ENCODE measurements at places on chromosomes 12 and 14.

DNA sequence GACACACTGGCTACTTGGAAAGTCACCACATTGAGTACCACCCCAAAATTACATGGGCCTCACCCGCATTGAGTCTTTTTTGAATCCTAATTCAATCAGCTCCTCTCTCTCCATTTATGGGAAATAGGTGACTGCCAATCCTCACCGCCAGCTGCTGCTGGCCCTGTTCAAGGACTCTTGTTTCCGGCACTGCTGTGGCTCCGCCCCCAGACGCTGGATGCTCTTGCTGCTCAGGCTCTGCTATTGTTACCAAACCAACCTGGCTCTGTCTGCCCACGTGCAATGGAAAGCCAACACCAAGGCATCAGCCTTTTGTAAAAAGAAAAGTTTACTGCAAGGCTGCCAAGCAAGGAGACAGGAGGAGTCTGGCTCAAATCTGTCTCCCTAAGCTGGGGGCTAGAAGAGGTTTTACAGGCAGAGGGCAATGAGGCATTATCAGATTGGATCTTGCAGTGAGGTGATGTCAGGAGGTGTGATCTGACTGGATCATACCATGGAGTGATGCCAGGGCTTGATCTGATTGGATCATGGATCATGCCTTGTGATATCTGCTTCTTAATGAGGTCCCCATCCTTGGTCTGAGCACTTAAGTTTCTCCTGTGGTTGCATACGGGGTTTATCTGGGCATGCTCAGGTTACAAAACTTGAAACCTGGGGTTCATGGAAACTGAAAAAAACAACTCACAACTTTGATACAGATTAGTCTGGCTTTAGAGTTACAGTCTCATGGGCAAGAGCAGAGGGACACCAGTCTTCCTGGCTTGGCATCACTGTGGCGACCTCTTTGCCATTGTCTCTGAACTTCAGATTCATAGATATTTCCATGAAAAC is 117.1 kb upstream of the SLC35F4 start:
- DNase-seq = no peak

- DNase-seq = no peak
Observed at GRCh38 chr12:104667139-104667538, 210.4 kb downstream of the CHST11 start.

GRCh38 chr14:104217486-104218360 is 79.3 kb downstream of the KIF26A start:
- no peak for DNase-seq

- no peak for DNase-seq
Observed at GRCh38 chr12:26162905-26163304, 32.5 kb upstream of the SSPN start.

- DNase-seq = no peak
Observed at GRCh38 chr12:79689061-79689476, 1.7 kb downstream of the PAWR start.

GRCh38 chr14:52253503-52253902 is 14.0 kb upstream of the PTGDR start:
- DNase-seq = no peak

GRCh38 chr12:108691998-108692808 is 39.1 kb downstream of the CORO1C start:
- no peak for DNase-seq

DNA sequence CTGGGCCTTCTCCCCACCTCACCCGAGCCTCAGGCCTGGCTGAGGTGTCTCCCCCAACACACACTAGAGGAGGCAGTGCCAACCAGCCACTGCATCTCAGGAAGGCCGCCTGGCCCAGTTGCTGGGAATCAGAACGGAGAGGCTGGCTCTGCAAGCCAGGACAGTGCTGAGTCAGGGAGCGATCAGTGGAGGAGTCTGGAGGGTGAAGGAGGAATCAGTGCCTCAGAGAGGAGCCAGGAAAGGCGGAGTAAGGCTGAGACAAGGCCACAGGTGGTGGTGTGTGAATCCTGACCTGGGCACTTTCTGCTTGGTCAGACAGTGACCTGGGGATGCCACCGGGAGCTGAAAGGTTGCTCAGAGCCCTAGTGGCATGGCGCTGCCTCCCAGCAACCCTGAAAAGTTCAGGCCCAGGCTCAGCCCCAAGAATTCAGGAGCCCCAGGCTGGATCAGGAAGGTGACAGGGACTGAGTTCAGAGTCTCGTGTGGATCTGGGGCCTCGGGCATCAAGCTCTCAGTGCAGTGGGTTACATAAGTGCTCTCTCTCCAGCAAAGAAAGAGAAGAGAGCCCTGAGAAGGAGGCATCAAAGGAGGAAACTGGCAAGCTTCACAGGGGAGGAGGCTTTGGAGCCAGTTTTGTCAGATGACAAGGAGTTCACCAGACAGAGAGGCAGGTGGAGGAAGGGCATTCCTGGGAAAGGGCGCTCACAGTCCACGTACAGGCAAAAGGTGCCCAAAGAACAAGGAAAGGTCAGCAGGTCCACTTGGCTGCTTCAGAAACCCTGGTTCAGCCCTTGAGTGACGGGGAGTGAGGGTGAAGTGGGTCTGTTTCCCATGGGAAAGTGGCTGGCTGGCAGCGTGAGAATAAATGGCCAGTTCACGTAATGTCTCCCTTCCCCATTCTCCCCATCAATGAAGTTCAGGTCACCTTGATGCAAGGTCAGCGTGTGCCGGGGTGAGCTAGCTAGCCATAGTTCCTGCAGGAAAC is 87.8 kb downstream of the ZFP36L1 start:
- DNase-seq = no peak

- DNase-seq = no peak
Observed at GRCh38 chr14:74261288-74261687, 22.0 kb downstream of the VSX2 start.

DNA sequence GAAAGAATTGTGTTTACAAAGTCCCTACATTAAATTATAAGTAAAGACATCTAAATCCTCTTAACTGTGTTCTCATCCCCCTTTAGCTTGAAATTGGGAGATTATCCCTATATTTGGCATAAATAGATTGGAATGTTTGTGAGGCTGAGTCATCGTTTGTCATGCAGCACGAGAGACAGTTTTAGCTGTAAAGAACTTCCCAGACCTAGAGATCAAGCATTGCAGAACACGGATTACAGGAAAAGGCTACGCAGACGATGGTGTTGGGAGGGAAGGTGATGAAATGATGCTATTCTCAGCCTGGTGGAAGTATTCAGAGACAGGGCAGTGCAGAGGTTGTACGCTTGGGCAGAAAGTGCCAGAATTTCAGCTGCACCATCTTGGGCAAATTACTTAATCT is 93.8 kb downstream of the PTPRB start:
- no peak for DNase-seq

DNA sequence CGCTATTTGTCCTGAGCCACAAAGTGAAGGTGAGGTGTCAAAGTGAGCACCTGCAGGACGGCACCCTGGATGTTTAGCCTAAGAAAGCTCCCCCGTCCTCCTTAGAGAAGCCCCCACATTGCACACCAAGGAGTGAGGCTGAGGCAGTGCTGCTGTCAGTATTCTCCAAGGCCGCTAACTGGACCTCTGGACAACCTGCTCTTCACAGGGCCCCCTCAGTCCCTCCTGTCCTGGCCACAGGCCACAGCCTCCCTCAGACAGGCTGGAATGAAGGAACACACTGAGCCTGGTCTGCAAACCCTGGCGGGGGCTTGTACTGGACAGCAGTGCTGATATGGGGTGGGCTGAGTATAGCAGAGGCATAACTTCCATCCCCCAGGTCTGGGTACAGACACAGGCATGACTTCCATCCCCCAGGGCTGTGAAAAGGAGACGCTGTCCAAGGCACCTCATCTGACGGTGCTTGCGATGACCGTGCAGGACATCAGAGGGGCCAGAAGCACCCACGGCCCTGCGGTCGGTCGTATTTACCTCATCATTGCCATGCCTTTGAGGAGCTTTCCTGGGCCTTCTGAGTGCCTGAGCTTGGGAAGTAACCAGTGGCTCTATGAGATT is 82.4 kb upstream of the DIO3 start:
- no peak for DNase-seq

GRCh38 chr12:22543246-22544037 is 900 bp downstream of the C2CD5 start:
- DNase-seq = peak; percentile 24

DNA sequence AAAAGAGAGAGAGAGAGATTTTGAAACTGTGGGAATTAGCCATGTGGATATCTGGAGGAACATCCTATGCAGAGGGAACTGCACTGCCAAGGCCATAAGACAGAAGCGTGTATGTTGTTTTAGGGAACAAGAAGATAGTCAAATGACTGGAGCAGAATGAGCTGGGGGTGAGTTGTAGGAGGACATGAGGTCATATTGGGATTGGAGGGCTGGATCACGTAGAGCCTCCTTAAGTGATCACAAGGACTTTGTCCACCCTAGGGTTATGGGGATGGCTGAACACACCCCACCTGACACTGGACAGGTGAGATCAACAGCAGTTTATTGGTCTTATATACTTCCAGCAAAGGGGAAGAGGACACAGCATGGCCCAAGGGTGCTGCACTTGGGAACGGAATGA is 8.2 kb upstream of the CGRRF1 start:
- DNase-seq = no peak

DNA sequence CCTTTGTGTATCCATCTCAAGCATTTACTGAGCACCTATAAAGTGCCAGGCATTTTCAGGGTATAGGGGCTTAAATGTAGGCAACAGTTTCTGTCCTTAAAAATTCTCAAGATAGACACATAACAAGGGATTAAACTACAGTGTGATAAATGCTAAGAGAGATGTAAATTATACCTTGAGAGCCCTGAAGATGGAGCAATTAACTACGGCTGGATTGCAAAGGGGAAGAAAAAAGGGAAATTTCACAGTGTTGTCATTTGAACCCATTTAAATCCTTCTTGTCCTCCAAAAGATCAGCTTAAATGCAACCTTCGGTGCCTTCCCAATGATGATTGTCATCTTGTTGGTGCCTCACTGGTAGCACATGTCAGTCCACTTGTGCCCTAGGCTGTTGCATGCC is 11.5 kb upstream of the IL26 start:
- no peak for DNase-seq

DNA sequence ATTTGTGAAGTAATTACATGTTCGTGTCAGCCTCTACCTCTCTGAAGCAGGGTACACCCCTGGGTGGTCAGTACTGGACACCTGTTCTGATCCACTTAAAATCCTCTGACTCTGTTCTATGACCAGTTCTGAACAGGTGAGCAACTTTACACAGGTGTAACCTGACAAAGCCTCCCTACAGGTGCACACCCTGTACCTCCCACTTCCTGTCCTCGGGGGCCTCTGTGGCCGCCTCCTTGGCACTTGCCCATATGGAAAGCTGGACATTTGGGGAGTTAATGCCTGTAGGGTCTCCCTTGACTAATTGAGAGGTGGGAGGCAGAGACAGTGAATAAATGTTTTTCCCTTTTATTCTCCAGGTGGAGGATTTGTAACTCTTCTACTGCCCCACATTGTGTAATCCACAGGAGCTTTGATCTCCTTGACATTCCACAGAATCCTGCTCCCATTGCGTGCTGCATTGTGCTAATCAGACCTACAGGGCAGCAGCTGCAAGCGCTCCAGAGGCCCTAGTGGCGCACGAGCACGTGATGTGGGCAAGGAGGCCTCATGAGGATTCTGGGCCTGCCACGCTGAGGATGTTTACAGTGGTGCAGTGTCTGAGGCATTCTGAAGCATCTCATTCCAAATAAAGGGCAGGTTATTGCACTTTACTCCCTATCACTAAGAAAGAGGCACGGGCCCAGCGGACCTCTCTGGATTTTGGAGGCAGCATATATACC is 45.8 kb upstream of the BATF start:
- DNase-seq = no peak

DNA sequence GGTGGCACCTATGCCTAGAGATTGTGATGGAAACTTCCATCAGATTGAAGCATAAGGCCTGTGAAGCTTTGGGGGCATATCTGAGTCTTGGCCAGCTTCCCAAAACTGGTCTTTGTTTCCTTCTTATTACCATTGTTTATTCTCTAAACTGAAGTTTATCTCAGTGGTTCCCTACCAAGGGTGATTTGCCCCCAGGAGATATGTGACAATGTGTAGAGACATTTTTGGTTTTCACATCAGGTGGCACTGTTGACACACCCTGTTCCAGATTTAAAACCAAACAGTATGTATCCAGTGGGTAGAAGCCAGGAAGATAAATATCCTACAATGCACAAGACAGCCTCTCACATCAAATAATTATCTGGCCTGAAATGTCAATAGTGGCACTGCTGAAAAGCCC is 22.1 kb downstream of the RASSF9 start:
- DNase-seq = no peak

GRCh38 chr12:128012110-128012509 is 254.9 kb upstream of the TMEM132C start:
- no peak for DNase-seq

DNA sequence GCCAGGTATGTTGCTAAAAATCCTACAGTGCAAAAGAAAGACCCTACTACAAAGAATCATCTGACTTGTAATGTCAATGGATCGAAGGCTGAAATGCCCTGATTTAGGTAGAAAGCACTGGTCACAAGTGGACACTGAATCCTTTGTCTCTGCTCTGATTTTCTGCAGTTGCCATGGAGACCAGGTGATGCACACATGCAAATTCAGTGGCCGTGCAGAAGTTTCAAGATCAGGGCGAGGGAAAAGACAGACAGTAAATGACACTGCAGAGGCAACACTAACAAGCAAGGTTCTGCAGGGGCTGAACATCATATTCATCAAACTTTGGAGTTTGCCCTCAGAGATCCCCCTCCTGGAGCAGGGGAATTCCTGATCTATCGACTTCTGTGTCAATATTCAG is 370.3 kb upstream of the TMEM132C start:
- DNase-seq = no peak

GRCh38 chr12:27244689-27245488 is 803 bp downstream of the STK38L start:
- DNase-seq = no peak

GRCh38 chr14:33660248-33660647 is 290.6 kb downstream of the EGLN3 start:
- DNase-seq = no peak

GRCh38 chr12:42737398-42737797 is 147.9 kb upstream of the PRICKLE1 start:
- no peak for DNase-seq

GRCh38 chr12:5220835-5221234 is 177.2 kb downstream of the KCNA5 start:
- no peak for DNase-seq

GRCh38 chr12:112535017-112535416 is 116.3 kb downstream of the PTPN11 start:
- no peak for DNase-seq
